Left ventricle myocardium superior (tissue), 1 donor: ENCODE measurements at places on chromosomes 3 and 15.

DNA sequence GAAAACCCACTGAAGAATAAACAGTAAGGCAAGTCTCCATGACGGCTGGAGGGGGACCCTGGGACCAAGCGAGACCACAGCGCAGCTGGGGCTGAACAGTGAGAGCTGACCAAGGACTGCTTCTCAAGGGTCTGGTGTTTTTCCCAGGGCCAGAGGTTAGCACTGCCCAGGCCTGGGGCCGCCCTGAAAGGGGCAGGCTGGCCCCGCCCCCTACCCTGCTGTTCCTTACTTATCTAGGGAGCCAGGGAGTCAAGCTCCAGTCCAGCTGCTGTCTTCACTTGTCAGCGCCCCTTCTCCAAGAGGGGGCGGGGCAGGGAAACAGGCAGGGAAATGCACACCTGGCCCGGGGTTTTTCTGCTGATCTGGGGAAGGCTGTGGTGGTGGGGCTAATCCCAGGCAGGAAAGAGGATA lies 51.6 kb upstream of the HACD2 start:
- DNase-seq, result no peak

DNA sequence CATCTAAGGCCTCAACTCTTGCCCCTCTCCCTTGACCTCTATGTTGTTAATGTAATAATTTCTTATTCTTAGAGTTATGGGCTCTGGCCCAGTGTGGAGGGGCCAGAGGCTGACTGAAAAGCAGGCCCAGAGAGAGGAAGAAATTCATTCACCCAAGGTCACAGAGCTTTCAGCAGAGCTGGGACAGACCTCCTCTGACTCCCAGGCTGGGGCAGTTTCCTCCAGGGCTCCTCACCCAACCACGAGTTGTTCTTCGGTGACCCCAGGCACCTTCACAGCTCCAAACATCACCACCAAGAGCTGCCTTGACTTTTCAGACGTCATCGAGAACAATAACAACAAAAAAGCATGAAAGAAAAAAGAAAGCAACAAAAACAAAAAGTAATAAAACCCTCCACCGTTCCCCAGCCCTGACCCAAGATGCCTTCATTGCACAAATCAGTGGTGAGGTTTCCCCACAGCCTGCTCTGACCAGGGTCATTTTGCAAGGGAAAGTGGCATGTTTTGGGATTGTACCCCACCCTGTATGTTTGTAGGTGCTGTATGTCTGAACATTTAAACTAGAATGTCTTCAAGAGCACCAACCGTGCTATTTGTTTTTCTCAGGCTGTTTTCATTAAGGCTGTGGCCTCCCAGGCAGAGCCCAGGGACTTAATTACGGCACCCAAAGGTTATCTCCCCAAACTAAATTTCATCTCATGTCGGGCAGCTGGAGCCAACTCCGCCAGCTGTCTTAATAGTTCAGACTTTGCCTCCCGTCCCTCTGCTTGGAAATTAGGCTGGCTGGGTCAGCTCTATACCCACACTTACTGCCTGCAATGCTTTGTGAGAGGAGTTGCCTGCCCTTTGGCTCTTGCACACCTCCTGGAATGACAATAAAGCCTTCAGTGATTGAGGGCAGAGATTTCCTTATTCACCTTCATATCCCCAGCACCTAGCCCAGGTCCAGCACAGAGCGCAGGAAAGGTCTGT lies 173.8 kb downstream of the RPLP1 start:
- DNase-seq, result no peak

GRCh38 chr3:93910097-93910496 lies 63.6 kb downstream of the PROS1 start:
- no peak for DNase-seq

DNA sequence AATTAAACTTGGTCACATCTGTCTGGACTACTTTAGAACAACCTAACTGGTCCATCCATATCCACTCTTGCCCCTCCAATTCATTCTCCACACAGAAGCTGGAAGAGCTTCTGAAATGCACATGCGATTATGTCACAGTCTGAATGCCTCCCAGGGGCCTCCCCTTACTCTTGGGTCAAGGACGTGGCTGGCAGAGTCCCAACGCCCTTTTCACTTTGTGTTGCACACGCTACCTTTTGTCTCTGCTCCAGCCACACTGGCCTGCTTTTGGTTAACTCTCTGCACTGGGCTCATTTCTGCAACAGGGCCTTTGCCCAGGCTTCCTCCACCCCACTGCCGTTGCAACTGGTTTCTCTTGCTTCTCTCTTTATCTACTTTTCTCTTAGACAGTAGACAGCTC lies 245.2 kb downstream of the IL20RB start:
- DNase-seq, result no peak

- DNase-seq, result no peak
Observed at GRCh38 chr3:173371848-173372487, 25.6 kb upstream of the NLGN1 start.

DNA sequence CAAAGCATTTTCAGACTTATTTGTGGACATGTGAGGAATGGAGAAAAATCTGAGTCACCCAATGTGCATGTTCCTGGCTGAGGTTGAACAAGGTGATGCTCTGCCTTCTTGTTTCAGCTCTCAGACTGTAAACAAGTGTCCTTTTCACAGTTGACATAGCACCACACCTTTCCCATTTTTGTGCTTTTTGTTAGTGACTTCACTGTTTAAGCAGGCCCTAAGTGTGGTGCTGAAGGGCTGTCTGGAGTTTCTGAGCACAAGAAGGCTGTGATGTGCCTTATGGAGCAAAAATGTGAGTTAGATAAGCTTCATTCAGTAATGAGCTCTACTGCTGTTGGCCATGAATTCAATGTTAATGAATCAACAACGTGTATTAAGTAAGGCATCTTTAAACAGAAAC lies 20.4 kb downstream of the ABI3BP start:
- DNase-seq, result no peak

- no peak for DNase-seq
Observed at GRCh38 chr15:69979262-69979661, 118.5 kb downstream of the TLE3 start.

DNA sequence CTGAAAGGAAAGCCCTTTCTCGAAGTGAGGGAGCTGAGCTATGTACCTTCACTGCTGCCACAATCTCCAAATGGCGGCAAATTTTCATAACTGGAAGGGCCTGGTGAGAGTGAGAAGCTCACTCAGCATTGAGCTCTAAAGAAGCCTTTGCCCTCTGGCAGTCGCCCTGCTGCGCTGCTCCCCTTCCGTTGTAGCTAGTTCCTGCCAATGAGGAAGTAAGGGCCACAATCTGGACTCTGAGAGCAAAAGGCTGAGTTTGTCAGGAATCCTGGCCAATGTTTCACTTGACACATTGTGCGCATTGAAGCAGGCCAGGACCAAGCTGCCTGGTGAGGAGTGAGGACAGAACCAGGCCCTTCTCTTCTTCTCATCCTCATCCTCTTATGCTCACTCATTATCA lies 579.5 kb downstream of the PDCD6IP start:
- DNase-seq, result no peak

DNA sequence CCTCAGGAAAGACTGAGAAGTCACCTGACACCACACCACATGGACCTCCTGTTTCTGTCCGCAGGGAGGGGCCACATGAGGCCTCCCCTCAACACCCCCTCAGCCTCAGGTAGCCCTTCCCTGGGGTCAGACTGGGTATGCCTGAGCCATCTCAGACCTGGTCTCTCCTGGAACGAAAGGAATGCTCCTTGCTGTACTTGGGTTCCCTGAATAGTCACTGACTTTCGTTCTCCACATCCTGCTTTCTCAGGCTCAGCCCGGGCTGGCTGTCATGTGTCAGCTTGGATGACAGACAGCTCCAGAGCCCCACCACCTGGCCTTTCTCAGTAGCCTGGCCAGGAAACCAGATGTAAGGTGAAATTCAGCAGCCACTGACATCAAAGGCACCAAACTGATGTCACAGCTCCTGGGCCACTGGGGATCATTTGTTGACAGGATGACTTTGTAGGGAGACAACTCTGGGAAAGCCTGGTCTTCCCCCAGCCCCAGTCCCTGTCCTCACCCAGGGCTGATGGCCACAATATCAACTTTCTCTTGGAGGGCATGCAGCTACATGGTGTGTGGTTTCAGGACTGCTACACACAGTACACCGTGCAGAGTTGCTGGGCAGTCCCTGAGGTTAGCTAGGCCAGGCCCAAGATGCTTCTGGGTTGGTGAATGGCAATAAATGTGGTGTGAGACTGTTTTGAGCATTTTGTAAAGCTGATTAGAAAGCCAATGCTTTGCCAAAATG lies 141.4 kb upstream of the MRPS22 start:
- DNase-seq, result peak; percentile 46

- DNase-seq, result no peak
Observed at GRCh38 chr3:84487296-84487695, 471.5 kb upstream of the CADM2 start.

DNA sequence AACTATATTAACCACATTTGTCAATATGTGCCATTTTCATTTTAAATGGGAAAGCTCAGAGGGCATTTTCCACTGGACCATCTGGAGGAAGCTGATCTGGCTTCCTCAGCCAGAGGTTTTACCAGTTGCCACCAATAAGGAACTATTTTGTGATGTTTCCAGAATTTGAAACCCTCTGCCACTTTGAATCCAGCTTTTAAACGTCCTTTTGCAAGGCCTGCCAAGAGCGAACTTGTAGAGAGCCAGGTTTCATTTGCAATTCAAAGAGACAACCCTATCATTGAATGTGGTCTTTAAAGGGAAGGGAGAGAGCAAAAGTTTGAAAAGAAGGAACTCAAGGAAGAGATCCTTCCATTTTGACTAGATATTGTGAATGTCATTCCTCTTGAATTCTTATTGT lies 123.3 kb upstream of the CHL1 start:
- no peak for DNase-seq

GRCh38 chr3:136546720-136547119 lies 205.5 kb downstream of the STAG1 start:
- no peak for DNase-seq

GRCh38 chr3:55637906-55638638 lies 151.0 kb upstream of the WNT5A start:
- DNase-seq, result no peak

GRCh38 chr15:42826251-42826890 lies 89.4 kb upstream of the CDAN1 start:
- no peak for DNase-seq

- DNase-seq, result no peak
Observed at GRCh38 chr3:66991459-66991858, 6.6 kb upstream of the KBTBD8 start.

DNA sequence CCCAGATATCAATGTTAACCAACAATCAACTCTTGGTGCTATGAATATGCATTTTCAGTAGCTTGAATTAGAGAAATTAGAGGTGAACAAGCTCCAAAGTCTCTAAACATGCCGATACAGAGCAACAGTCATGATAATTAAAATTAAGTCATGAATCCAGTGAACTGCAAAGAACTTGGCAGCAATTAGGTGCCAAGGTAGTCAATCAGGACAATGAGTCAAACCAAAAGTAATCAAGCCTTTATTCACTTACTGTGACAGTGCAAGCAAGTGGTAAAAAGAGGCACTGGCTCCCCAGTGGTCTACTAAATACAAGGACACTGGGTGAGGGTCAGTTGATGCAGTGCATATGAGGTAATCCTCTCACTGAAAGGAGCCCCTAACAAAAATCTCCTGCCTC lies 1.8 kb downstream of the ZNF770 start:
- no peak for DNase-seq

GRCh38 chr3:20637729-20638128 lies 451.7 kb upstream of the SGO1 start:
- no peak for DNase-seq

DNA sequence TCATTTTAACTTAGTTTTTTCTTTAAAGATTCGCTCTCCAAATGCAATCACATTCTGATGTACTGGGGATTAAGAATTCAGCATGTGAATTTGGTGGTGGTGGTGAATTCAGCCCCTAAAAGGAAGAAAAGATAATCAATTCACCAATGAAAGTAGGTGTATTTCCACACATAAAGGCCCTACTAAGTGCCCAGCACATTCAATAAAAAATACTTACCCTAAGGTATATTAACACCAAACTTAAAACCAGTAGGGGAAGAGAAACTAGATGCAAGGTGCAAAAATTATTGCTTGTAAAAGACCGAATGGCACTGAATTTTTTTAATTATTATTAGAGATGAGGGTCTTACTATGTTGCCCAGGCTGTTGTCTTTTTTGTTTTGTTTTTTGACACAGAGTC lies 16.8 kb upstream of the SUCNR1 start:
- DNase-seq, result no peak

- peak; percentile 22 for DNase-seq
Observed at GRCh38 chr15:73331991-73332925, 36.5 kb downstream of the HCN4 start.

DNA sequence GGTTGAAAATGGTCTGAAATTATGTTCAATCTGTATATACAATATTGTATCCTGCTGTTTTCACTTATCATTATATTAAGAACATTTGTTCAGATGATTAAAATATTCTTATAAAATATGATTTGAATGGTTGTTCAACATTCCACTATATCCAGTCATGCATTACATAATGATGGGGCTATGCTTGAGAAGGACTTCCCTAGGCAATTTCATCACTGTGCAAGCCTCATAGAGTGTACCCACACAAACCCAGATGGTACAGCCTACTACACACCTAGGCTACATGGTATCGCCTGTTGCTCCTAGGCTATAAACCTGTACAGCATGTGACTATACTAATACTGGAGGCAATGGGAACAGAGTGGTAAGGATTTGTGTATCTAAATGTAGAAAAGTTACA lies 30.5 kb downstream of the SLC7A14 start:
- DNase-seq, result no peak

- no peak for DNase-seq
Observed at GRCh38 chr3:169286214-169286613, 377.3 kb downstream of the MECOM start.

- DNase-seq, result no peak
Observed at GRCh38 chr15:48675436-48675835, 29.9 kb upstream of the FBN1 start.

DNA sequence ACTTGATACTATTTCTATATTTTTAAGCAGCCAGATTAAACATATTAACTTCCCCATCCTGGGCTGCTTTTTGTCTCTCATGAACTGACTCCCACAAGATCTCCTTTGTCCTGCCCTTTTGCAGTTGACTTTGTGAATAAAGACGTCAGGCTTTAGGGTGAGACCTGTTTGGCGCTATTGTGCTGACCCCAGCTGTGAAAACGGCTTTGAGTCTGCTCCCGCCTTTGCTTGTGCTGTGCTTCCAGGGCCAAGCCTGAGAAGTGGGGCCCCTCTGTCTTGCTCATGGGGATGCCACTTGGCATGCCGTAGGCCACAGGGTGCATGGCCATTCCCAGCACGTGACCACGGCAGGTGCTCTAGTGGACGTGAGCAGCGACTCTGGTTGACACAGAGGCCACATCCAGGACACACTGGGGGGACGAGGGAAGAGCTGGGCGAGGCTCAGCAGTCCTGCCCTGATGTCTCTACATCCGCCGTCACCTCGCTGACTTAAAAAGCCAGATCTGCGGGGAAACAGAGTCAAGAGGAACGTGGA lies 268.9 kb upstream of the LYSMD4 start:
- DNase-seq, result no peak

- DNase-seq, result no peak
Observed at GRCh38 chr15:69979783-69980182, 117.9 kb downstream of the TLE3 start.

- DNase-seq, result no peak
Observed at GRCh38 chr3:17935222-17935621, 192.8 kb upstream of the TBC1D5 start.

- no peak for DNase-seq
Observed at GRCh38 chr15:88891540-88892254, 3.6 kb downstream of the HAPLN3 start.
